NCI-H1436 (cell line): ENCODE measurements at places on chromosomes 5 and 9.
A peak's percentile ranks its signal among the peaks of the same experiment; 100 is the strongest.

DNA sequence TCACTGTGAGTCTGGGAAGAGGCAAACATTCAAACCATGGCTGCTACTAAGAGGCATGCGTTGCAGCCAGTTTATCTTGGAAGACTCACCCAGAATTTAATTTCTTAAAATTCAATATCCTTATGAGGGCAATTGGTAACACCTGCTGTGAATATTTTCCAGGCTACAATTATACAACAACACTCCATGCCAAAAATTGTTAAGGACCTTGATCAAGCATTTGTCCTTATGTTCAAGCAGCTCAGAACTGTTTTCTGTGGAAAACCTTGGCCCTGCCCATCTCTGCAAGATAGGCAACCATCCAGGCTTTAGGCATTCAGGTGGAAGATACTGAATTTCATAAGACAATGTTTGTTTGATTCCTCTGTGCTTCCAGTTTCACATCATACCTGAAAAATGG lies 327.8 kb downstream of the FBXL7 start:
- no peak for DNase-seq

DNA sequence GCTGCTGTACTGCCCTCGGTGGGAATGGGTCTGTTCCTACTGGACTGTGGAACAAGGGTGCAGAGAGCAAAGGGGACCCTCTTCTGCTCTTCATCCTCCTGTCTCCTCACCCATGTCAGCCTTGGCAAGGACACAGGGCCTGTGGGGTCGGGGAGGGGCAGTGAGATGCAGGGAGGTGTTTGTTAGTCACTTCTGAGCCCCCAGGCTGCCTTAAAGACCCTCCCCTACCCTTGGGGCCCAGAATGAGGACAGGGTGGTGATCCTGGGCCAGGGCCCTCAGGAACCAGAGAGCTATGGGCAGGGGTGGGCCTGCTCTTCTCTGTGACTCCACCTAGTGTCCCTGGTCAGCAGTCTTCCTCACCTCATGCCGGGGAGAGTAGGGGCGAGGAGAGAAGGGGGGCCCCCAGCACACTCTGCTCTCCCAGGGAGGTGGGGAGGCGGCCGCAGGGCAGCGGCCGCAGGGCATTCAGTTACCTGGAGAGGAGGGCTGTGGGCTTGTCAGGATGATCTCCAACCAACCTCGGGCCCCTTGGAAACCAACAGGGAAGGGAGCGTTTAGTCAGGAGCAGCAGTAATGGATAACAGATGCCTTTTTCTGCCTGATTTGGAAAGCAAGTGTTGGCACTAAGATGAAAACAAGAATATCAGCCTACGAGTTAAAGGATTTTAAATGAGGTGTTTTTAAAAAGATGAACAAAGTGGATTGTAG lies 62.0 kb upstream of the GARNL3 start:
- no peak for DNase-seq

GRCh38 chr9:83012168-83012921 lies 50.6 kb downstream of the RASEF start:
- DNase-seq: no peak

DNA sequence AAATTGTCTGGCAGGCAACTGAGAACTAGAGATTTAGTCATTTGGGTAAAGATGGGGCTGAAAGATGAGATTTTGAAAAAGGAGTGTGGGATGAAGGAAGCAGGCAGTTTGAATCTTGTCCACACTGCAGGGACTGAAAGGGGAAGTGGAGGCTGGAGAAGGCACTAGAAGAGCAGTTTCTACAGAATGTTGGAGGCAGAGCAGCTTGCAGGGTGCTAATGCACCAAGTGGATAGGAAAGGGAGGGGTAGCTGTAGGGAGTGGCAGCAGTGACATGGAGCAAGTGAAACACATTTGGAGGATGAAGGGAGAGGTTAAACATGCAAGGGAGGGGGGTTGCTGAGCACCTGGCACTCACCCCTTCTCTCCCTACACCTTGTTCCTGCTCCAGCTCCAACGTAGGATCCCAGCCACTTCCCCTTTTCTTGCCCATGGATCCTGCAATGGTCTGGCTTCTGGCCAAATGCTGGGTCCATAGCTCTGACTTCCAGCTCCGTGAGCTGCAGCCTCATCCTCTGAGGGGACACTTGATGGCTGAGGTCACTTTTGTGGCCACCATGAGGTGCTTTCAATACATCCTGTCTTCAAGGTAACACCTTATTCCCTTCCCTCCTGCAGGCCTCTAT lies 30.0 kb upstream of the FGD3 start:
- no peak for DNase-seq

DNA sequence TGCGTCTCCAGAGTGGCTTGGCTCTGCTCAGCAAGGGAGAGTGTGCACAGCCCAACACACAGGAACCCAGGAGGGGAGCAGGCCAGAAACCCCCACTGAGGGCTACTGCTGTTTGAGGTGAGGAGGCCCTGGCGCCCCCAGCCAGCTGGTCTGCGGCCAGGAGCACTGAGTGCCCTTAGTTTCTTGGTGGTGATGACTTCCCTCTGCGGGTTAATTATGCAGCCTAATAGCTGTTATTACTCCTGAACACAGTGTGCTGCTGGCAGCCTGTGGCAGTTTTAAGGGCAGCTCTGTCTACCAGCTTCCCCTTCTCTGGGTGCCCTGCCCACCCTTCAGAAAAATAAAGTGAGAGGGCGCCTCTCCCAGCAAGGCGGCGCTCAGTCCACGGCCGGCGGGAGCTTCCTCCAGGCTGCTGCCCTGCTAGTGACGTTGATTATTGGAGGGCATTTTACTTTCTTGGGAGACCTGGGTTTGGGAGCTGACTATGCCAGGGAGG lies 19.2 kb downstream of the GADD45G start:
- DNase-seq: peak; percentile 71

DNA sequence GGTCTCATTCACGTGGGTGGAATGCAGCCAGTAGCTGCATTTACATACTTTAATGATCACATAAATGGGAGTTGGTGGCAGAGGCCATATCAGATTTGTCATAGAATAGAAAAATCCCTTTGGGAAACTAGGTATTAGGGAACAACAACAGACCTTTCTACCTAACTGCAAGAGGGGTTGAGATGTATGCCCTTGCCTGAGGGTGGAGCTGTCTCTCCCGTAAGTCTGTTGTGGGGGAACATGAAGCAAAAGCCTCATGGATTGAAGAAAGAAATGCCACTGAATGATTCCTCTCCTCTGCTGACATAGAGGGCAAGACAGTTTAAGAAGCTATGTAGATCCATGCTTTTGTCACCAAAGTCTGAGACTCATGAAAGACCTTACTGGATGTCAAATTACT lies 461.3 kb downstream of the SPOCK1 start:
- DNase-seq: no peak

GRCh38 chr9:131237931-131238401 lies 38.3 kb downstream of the FAM78A start:
- peak; percentile 36 for DNase-seq

GRCh38 chr5:120516805-120517204 lies 52.7 kb downstream of the PRR16 start:
- DNase-seq: no peak

- no peak for DNase-seq
Measured at GRCh38 chr5:168881427-168882149, 302.4 kb upstream of the PANK3 start.

GRCh38 chr9:15295761-15296405 lies 11.1 kb downstream of the TTC39B start:
- DNase-seq: no peak

DNA sequence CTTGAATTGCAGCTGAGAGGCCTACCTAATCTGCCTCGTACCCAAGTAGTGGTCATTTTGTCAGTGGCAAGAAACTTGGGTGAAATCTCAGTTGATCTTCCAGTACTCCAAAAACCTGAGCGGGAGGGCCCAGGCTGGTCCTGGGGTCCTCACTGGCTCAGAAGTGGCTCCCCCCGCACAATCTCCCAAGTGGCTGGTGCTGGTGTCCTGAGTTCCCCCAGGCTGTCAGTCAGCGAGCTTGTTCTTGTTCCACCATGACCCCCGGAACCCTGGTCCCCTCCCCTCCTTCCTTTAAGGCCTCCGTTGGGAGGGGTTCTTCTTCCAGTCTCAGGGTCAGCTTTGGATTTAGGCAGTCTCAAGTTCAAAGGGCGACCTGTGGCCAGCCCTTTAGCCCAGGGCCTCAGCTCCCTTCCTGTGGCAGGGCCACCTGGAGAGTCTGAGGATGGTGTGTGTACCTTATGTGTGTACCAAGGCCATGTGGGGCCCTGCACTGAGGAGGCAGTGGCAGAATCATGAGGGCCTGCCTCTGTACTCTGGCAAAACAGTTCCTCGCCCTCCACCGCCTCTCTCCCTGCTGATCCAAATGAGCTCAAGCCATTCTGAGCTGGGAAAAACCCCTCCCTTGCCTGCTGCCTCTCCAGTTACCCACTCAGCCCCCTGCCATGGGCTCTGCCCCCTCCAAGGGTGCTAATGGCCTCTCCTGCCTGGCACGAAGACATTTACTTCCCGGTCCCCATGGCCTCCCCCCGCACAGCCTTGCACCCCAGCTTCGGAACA lies 4.5 kb upstream of the DBN1 start:
- no peak for DNase-seq

- DNase-seq: no peak
Measured at GRCh38 chr5:33892620-33893137, 889 bp upstream of the ADAMTS12 start.

- peak; percentile 95 for DNase-seq
Measured at GRCh38 chr5:104913841-104914281, 1351.3 kb upstream of the NUDT12 start.

- peak; percentile 47 for DNase-seq
Measured at GRCh38 chr5:73387601-73388305, 60.8 kb downstream of the FOXD1 start.

DNA sequence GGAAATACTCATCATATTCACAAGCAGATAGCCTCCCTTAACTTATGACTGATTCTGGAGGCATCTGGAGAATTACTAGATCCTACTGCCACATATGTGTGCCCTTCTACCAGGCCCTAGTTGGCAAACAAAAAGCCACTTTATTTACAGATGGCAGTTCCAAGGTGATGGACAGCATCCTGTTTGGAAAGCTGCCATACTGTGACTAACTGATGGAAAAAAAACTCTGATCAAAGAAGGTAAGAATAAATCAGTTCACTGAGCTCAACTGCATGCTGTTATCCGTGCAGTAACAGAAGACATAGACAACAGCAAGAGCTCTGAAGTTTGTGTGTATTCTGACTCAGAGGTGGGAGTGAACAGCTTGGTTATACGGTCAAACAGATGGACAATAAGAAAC lies 279.8 kb upstream of the POU5F2 start:
- no peak for DNase-seq

DNA sequence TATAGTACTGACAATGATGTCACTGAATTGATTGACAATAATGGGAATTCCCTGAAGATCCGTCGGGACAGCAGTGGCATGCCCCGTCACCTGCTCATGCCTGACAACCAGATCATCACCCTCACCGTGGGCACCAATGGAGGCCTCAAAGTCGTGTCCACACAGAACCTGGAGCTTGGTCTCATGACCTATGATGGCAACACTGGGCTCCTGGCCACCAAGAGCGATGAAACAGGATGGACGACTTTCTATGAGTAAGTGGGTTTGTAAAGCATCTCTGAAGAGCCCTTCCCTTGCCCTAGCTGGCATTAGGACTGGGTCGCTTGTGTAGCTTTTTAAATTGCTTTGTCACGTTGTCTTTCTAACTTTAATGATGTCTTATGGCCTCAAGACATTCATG lies 72.7 kb upstream of the WWC1 start:
- DNase-seq: no peak

- DNase-seq: no peak
Measured at GRCh38 chr5:86665984-86666760, 48.4 kb downstream of the COX7C start.

DNA sequence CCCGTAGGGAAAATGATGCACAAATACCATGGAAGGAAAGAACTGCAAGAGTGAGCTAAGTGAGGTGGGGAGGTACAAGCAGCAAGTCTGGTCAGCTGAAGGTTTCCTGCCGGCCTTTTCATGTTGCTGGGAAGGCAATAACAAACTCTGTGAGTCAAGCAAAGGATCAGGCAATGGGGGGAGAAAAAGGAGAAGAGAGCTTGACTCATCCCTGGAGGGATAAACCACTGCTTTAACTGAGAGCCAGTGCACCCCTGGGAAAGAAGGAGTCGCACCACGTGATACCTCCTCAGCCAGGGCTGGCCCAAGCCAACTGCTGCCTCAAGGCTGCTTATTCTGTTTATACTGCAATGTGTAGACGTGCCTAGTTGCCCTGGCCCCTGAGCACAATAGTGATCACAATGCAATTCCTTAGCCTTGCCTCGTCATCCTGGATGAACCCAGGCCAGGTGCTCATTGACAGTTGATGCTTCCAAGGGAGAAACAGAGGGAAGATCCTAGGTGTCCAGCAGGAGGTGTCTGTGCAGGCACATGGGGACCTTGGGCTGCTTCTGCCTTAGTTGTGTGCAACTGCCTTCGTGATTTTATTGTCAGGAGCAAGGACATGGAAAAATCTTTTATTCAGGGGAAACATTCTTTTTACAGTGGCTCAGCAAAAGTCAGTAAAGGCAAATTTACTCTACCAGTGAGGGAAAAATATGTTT lies 203.0 kb upstream of the TUT7 start:
- DNase-seq: no peak

- no peak for DNase-seq
Measured at GRCh38 chr9:25310961-25311360, 367.3 kb downstream of the TUSC1 start.

- no peak for DNase-seq
Measured at GRCh38 chr5:113330533-113331208, 104.1 kb downstream of the TSSK1B start.

DNA sequence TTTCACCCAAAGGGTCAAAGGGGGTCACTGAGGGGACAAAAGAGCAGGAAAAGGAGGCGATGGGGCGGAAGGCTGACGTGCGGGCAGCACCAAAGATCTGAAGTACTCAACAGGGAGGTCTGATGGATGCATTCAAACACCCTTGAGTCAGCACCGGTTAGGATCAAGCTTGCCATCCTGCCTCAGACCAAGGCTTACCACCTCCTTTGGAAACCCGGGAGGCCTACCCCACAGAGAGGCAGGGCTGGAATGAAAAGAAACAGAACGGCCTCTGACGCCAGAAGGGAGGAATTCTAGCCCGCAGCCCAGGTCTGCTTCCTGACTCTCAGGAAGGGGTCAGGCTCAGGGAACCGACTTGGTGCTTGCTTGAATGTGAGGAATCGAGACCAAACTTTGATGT lies 125.6 kb downstream of the PAPPA start:
- DNase-seq: no peak
